NCI-H2107 (cell line): ENCODE measurements at places on chromosomes 7 and 10.
A peak's percentile ranks its signal among the peaks of the same experiment; 100 is the strongest.

DNA sequence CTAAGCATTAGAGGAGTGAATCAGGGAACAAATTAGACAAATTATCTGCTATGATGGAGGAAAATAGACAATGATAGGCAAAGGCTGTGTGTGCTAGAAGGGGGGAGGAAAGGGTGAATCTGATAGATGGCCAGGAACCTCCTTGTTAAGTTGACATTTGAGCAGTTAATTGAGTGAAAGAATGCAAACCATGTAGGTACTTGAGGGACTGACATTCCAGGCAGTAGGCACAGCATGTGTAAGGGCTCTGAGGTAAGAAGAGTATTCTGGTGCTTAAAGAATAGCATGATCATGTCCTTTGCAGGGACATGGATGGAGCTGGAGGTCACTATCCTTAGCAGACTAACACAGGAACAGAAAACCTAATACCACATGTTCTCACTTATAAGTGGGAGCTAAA, 48.6 kb upstream of the TES start:
- DNase-seq = no peak

- no peak for DNase-seq
These were observed 44.9 kb downstream of the TMEM178B start for GRCh38 chr7:141118767-141119166.

- DNase-seq = no peak
These were observed 315.3 kb downstream of the LHFPL3 start for GRCh38 chr7:104643587-104644217.

- peak; percentile 7 for DNase-seq
These were observed at the start of gene IFIT2 for GRCh38 chr10:89301721-89302445. TSS of gene IFIT2 (plus strand) at chr10:89302046. CDS start at chr10:89302124, 78 bp downstream.

GRCh38 chr7:48638041-48638440, 286.3 kb upstream of the CDC14C start:
- DNase-seq = no peak

DNA sequence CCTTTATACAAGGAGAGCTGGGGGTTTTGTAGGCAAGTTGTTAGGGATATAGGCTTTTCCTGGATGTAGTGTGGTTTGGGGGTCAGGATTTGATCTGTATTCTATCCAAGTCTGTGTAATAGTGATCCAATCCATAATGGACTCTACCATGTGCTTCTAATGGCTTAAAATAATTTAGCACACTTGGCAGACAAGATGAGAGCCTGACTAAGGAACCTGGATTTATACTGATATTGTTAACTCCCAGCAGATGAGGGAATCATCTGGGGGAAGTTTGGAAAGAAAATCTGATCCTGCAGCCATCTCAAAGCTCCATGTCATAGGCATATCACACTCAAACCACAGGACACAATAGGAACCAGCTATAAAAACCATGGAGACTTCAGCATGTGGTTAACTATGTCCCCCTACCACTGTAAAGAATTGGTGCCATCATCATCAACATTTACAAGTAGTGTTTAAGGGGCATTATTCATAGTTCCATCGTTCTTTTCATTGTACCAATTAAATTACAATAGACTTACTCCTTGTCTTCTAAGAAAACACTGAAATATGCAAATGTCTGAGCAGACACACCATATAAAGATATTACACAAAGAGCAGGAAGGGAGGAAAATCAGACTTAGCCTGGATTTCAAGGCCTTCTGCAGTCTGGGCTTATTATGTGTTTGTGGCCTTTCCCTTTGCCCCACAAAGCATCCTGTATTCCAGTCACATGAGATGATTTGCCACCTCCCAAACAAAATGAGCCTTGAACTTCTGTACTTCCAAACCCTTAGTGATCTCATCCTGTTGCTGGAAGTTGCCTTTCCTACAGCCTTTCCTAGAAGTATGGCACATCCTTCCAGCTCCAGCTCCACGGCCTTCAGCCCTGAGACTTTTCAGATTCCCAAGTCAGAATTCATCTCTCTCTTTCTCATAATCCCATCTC, 22.5 kb upstream of the HPS1 start:
- no peak for DNase-seq

GRCh38 chr7:132097550-132098134, 478.6 kb downstream of the PLXNA4 start:
- DNase-seq = no peak
